ENCODE measurements at places on chromosomes 11 and 22.

- DNase-seq = no peak
These were observed 273.7 kb upstream of the KIRREL3 start for GRCh38 chr11:127274328-127274676.

- DNase-seq = no peak
These were observed 10.2 kb upstream of the AMPD3 start for GRCh38 chr11:10444725-10445315.

DNA sequence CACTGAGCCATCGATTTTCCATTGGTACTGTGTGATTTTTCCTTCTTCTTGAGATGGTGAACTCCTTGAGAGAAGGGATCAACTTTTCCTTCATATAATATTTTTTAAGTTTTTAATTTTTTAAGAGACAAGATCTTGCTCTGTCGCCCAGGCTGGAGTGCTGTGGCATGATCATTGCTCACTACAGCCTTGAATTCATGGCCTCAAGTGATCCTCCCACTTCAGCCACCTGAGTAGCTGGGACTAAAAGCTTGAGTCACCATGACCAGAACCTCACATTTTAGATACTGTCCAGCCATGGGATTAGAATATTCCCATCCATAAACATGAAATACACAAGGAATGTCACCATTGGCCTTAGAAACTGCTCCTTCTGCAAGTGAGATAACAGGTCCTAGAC lies 66.9 kb upstream of the CHRM4 start:
- no peak for DNase-seq

DNA sequence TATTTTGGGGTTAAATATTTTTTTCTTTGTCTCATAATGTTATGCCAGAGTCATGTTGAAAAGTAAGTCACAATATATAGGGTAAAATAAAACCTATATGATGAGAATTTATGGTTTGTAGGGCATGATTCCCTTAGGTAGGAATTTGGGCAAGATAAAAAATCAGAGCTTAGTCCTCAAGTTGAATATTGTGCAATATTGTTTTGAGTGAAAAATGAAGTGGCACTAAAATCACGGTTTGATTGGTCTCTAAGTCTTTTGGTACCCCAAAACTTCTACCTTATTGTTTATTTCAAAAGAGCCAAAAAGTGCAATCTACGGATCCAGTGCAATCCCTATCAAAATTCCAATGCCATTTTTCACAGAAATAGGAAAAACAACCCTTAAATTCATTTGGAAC lies 1.6 kb upstream of the MRPL16 start:
- DNase-seq = no peak

- DNase-seq = no peak
These were observed 162.3 kb downstream of the LARGE1 start for GRCh38 chr22:33757802-33758483.

- DNase-seq = no peak
These were observed 15.0 kb downstream of the STARD10 start for GRCh38 chr11:72778535-72779494.

GRCh38 chr22:46140989-46141928 lies 9.1 kb upstream of the PPARA start:
- DNase-seq = no peak

DNA sequence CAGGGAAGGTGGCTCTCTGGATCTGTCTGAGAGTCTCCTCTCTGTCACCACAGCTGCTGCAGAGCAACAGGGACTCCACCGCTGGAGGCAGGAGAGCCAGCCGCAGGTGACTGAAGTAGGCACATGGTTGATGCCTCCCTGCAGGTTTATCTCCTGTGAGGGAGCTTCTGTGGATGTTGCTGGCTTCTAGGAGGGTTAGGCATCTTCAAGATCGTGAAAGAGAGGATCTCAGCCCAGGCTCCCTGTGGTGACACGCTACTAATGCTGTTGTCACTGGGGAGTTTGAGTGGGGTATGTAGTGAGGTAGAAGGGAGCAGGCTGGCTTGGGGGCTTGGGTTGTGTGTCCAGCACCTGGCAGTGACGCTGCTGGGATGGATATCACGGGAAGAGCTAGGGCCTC lies 34.1 kb downstream of the DAGLA start:
- DNase-seq = no peak
